Stimulated activated CD4-positive, alpha-beta T cell treated with anti-CD3 and anti-CD28 coated beads, TNF-alpha, amount 100 ng/mL, for 4 hours (primary cell): ENCODE measurements at places on chromosomes 2 and 18.

DNA sequence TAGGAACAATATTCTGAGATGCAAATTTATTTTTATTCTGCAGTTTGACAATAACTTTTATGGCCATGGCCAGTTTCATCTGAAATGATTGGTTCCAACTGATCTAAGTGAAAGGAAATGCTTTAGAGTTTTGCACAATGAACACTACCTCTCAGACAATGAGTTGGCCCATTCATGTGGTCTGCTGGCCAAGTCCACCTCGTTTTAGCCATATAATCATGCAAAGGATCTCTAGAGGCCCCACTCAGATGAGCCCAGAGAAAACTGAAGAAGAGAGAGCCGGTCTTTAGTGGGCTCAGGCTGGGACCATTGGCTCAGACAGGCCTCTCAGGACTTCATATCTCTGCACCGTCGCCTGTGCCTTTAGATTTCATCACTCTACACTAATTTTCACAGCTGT is 254.7 kb downstream of the MREG start:
- no peak for DNase-seq

DNA sequence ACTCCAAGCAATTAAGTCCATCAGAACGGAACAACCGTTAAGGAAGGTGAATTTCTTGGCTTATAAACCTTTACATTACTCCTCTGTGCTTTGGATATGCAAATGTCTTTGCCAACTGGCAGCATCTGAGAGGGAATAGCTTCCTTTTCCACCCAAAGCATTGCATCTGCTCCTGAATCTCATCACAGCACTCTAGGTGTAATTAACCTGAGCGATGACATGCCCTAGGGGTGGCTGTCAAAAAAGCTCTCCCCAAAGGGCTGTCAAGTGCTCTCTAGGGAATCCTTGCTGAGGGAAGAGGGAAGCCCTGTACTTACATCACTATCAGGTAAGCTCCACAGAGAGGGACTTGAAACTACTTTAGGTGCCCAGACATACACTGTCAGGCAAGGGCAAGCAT is 5.5 kb upstream of the SMARCAL1 start:
- DNase-seq, result no peak

GRCh38 chr2:122023059-122023864 is 267.8 kb downstream of the TSN start:
- DNase-seq, result no peak

DNA sequence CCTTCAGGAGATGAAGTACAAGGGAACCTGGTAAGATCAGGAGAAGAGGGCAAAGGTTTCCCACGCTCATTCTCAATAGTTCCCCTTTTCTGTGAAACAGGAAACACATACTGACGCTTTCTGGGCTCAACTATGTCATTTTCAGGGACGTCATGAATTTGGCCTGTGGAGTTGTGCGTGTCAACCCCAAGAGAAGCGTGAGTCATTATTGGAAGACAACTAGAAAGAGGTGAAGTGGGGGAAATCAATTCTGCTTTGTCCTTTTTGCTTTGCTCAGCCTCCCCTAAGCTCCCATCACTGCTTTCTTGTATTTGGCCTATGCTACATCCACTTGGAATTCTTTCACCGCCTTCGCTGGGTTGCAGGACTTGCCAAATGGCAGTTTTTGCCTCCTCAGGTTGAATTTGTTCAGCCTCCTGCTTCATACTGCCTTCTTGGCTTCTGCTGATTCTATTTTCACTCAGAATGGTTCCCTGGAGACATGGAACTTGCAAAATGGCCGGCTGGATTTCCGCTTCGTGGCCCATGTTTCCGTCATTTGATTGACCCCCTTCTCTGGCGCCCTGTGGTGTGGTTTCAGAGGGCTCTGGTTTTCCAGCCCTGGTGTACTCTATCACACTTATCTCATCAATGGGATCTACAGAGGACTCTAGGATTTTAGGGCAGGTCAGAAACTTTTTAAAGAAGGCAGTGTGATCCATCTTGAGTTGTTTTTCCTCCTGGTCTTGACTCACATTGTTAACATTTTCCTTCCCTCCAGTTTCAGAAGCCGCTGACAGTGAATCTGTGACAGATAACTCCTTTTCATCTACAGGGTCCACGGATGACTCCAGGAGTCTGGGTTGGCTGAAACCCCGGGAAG is 93.3 kb downstream of the ALPK2 start:
- no peak for DNase-seq

- no peak for DNase-seq
Measured at GRCh38 chr2:162327134-162327769, 8.8 kb upstream of the IFIH1 start.

GRCh38 chr2:236250286-236250685 is 13.9 kb downstream of the ASB18 start:
- no peak for DNase-seq

- DNase-seq, result no peak
Measured at GRCh38 chr18:67043276-67043675, 439.4 kb upstream of the CDH19 start.
